A549 treated with CORT108297 at 1 μM for 4 hours (cell line): ENCODE measurements at places on chromosomes 5 and 9. TPM values are rescaled to one million over a fixed set of nuclear protein-coding genes. Genes with fewer than 3 reads are reported as not detected.

Gene NMRK1
- total RNA-seq, result 4.9 to 6.3 TPM (median 5.3 TPM) in 5 replicates

Gene CDO1
- 0.08 TPM in 1 of 5 replicates, not detected in the others for total RNA-seq

Gene RAB3C
- total RNA-seq, result not detected in 5 replicates

Gene ALDH1A1
- total RNA-seq, result 4,385 to 6,290 TPM (median 5,173 TPM) in 5 replicates

Gene PRSS3
- total RNA-seq, result 13.0 to 15.2 TPM (median 14.7 TPM) in 5 replicates

Gene PTGS1
- 1.0 to 1.5 TPM (median 1.3 TPM) in 5 replicates for total RNA-seq

Gene CDC23
- total RNA-seq, result 23.7 to 38.0 TPM (median 29.0 TPM) in 5 replicates

Gene AHRR
- 2.8 to 4.1 TPM (median 3.8 TPM) in 5 replicates for total RNA-seq

Gene IGIP
- 0.80 to 1.1 TPM (median 0.91 TPM) in 5 replicates for total RNA-seq

Gene PCDHGA5
- 0.07 to 0.24 TPM (median 0.15 TPM) in 5 replicates for total RNA-seq

Gene ACTL7B
- total RNA-seq, result not detected in 5 replicates

Gene PTGES
- 113 to 139 TPM (median 120 TPM) in 5 replicates for total RNA-seq

Gene OR1Q1
- total RNA-seq, result 0.15 TPM in 1 of 5 replicates, not detected in the others

Gene MPDZ
- total RNA-seq, result 9.4 to 15.7 TPM (median 12.9 TPM) in 5 replicates

Gene ZFP37
- total RNA-seq, result 1.3 to 2.3 TPM (median 1.6 TPM) in 5 replicates

Gene NSA2
- 118 to 151 TPM (median 126 TPM) in 5 replicates for total RNA-seq

Gene BRD3
- total RNA-seq, result 15.0 to 21.6 TPM (median 19.9 TPM) in 5 replicates

Gene GPR151
- total RNA-seq, result not detected in 5 replicates

Gene SPINK4
- total RNA-seq, result 0.28 TPM in 1 of 5 replicates, not detected in the others

Gene POMT1
- total RNA-seq, result 14.4 to 19.3 TPM (median 16.8 TPM) in 5 replicates

Gene FOXD4L3
- 0.06 to 0.18 TPM (median 0.06 TPM) in 3 of 5 replicates, not detected in the others for total RNA-seq

Gene CFAP90
- 0.22 to 0.59 TPM (median 0.44 TPM) in 5 replicates for total RNA-seq

Gene PTAR1
- 9.9 to 16.5 TPM (median 15.0 TPM) in 5 replicates for total RNA-seq

Gene MLANA
- total RNA-seq, result not detected in 5 replicates

Gene NDUFS4
- 102 to 135 TPM (median 106 TPM) in 5 replicates for total RNA-seq

Gene PTPRD
- 0.06 to 0.34 TPM (median 0.16 TPM) in 5 replicates for total RNA-seq

Gene PFN3
- not detected in 5 replicates for total RNA-seq

Gene CATSPER3
- 0.23 to 0.48 TPM (median 0.41 TPM) in 5 replicates for total RNA-seq

Gene RPL12
- 2,609 to 2,987 TPM (median 2,755 TPM) in 5 replicates for total RNA-seq

Gene HAND1
- 0.12 to 0.26 TPM (median 0.18 TPM) in 5 replicates for total RNA-seq

Gene TMEM252
- total RNA-seq, result not detected in 5 replicates

Gene CAST
- 134 to 199 TPM (median 174 TPM) in 5 replicates for total RNA-seq

Gene SLC27A6
- total RNA-seq, result 0.02 to 0.07 TPM (median 0.06 TPM) in 4 of 5 replicates, not detected in the other

Gene DRD1
- 0.28 to 0.96 TPM (median 0.47 TPM) in 5 replicates for total RNA-seq

Gene MOB3B
- total RNA-seq, result 6.6 to 8.7 TPM (median 7.1 TPM) in 5 replicates

Gene PLPP7
- 0.07 to 0.08 TPM in 2 of 5 replicates, not detected in the others for total RNA-seq

Gene RLN2
- total RNA-seq, result 0.18 to 0.34 TPM (median 0.20 TPM) in 3 of 5 replicates, not detected in the others

Gene PCDHB9
- 0.02 to 0.09 TPM (median 0.06 TPM) in 4 of 5 replicates, not detected in the other for total RNA-seq
